ENCODE measurements at places on chromosomes 1 and 21.

DNA sequence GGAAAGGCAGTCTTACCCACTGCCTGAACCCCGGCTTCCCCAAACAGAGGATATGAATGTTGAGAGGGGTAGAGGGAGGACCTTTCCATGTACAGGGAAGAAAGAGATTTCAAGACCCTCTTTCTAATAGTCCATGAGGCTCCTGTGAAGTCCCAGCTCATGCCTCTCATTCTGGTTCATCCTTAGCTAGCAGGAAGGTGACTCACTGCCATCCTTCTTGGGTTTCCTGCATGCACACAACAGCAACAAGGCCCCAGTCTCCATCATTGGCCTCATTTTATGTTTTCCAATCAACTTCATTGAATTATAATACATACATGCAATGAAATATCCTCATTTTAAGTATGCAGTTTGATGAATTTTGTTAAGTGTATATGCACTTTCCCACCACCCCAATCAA lies 46.2 kb downstream of the SYT2 start:
- no peak for DNase-seq

GRCh38 chr1:22053017-22053860 lies 730 bp downstream of the CDC42 start:
- DNase-seq, result no peak

- no peak for DNase-seq
Measured at GRCh38 chr1:103259982-103260381, 151.7 kb upstream of the COL11A1 start.

DNA sequence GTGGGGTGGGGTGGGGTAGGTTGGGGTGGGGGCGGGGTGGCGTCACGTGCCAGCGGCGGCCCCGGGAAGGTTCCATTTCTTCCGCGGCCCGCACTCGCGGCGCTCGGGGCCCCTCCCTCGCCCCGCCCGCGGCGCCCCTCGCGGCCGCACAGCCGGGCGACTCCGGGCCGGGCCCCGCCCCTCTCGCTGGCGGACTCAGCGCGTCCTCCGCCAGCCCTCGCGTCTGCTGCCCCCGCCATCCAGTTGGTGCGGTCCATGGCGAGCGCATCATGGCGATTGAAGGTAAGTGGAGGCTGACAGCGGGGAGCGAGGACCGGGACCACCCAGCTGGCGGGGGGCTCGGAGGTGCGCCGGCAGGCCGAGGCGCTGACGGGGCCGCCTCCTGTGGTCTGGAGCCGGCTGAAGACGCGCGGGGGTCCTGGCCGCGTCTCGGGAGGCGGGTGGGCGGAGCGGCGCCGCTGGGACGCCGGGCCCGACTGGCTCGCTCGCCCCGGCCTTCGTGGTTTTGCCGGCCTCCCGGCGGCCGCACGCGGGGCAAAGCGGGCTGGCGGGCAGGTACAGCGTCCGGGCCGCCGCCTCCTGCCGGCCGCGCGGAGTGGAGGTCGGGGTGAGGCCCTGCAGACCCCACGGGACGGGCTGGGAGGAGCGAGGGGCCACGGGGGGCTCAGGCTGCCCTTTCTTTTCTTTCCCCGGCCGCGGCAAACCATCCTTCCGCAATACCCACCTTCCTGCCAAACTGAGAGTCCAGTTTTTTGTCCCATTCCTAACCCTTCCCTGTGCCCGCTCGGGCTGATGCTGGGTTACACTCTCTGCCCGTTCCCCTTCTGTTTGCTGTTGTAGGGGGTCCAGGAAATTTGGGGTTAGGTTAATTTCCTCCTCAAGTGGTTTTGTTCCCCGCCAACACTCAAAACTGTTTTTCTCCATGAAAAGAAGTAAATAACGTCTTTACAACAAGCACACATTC lies at the start of gene SYT14:
Gene SYT14 (plus strand): TSS at position 222 of the 964 bp plus-strand sequence. CDS start 48 bp downstream, at position 270.
- no peak for DNase-seq

GRCh38 chr21:25708467-25709065 lies 26.1 kb downstream of the ATP5PF start:
- peak; percentile 35 for DNase-seq

DNA sequence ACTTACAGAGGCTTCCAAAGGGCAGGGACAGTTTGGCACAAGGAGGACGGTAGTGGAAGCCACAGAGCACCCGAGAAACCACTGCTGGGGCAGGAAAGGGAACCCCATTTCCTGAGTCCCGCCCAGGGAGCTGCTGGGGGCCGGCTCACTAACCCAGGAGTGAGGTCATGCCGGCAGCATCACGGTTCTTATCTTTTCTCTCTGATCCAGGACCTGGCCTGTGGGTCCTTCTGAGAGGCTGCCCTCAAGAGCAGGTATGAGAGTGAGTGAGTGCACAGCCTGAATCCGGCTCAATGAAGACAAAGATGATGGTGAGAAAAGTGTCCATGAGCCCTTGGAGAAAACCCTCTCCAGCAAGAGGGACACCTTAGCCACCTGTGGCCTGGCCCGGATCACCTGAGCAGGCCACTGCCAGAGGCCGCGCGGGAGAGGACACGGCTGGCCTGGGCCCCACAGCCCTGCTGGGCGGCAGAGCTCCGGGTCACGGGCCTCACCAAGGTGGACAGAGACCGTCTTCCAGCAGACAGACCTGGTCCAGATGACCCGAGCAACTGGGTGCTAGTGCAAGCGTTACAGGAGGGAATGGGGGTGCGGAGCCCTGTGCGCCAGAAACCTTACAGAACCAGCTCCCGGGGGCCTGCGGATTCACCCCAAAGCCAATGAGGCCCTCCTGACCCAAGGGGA lies 94.9 kb downstream of the RIPK4 start:
- DNase-seq, result no peak

- no peak for DNase-seq
Measured at GRCh38 chr1:91997607-91998195, 32.1 kb upstream of the EPHX4 start.

GRCh38 chr1:19525607-19526545 lies 40.5 kb upstream of the CAPZB start:
- DNase-seq, result no peak

DNA sequence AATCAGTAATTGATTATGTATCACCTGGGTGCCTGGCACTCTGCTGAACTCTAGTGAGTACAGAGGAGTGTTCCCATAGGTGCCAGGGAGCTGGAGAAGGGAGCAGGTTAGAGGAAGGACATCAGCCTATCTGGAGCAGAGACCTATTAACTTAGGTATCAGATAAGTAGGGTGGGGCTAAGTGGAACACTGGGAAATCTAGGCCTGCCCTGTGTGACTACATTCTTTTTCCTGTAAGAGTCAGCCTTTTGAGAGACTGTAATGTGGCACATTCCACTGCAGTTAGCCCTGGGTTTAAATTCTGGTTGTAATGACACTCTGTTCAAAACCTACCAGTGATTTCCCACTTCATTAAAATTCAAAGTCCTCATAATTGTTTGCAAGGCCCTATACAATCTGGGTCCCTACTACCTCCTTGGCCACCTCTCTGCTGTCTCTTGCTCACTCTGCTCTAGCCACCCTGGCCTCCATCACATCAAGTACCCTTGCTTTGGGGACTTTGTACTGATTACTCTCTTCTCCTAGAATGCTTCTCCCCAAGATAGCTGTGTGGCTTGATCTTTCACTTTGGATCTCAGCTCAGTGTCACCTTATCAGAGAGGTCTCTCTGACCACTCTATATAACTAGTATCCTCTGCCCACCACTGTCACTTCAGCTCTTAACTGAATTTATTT lies 12.9 kb downstream of the STX12 start:
- DNase-seq, result no peak

GRCh38 chr1:211750599-211750998 lies 75.2 kb upstream of the NEK2 start:
- DNase-seq, result no peak

DNA sequence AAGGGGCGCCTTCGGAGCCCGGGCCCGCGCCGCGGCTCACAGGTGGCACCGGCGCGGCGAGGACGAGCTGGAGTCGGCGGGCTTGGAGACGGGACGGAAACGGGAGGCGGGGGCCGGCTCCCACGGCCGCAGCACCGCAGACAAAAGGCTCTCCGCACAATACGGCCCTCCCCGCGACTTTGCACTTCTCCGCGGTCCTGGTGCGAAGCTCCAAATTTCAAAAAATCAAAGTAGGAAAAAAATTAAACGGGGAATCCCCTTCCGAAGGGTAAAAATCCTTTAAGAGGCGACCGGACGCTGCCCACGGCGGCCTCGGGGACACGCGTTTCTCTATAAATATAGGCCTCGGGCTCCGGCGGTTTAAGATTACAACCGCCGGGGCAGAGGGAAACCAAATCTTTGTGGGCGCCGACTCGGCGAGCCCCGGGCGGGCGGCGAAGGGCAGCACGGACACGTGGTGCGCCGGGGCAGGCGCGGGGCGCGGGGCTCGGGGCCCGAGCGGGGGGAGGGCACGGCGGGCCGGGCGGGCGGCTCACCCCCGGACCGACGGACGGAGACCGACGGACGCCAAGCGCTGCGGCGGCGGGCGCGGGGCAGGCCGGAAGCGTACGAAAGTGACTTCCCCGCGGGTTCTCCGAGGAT lies 453 bp downstream of the PABPC4 start:
- no peak for DNase-seq

- DNase-seq, result no peak
Measured at GRCh38 chr1:245888809-245889208, 618.3 kb downstream of the SMYD3 start.

DNA sequence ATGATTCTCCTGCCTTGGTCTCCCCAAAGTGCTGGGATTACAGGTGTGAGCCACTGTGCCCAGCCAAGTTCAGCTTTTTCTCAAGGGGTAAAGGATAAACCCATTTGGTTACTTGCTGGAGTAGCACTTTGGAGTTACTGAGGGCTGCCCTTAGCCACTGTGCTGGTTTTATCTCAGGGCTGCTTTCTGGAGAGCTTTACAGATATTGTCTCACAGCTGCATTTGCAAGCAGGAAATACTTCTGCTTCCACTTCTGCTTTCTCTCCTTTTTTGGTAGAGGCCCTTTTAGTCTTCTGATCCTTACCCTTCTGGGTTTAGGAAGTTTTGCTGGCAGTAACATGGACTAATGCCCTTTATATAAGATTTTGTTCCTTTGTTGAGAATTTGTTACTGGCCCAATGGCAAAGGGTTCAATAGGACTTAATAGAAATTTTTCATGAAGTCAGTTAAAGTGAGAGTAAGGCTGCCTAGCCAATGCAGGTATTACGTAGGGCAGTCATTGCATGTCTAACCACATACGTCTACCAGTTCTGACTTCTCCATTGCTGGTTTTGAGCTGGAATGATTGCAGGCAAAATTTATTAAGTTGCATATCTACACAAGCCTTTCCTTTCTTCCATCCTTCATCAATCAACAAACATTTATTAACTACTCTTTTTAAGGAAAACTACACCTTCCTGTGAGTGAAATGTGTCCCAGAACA lies 24.4 kb downstream of the CAP1 start:
- DNase-seq, result no peak

DNA sequence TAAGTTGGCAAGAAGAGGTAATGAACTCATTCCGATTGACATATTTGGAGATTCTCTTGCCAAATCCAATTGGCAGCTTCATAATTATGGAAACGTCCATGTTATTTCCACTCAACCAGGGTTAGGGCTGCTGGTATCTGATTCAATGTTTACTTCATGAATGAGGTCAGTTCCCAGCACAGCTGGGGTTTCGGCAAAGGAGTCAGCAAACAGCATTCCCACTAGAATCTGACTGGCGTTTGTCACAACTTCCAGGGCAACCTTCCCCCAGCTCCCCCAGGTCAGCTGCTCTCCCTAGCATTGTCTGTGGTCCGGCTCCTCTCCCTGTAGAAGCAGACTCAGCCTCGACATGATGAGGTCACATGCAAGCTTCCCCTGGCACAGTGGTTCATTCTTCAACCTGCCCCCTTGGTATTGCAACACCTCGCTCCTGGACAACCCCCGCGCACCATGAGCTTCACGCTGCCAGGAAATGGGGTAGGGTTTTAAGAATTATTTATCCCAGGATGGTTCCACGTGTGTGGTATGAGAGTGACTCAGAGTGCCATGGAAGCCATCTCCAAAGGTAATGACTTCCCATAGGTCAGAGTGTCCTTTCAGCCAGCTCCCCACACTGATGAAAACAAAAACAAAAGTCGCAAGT lies 100.7 kb upstream of the SLC25A33 start:
- no peak for DNase-seq

Measured in activated CD4-positive, alpha-beta T cell treated with anti-CD3 and anti-CD28 coated beads, Interleukin-2, amount 50 U/mL, for 24 hours (primary cell).